Uterine smooth muscle cell (primary cell): ENCODE measurements at places on chromosomes 4 and X. TPM values are rescaled to one million over a fixed set of nuclear protein-coding genes. Genes with fewer than 3 reads are reported as not detected.

AGTR2 gene
- not detected in 2 replicates for total RNA-seq

GAB3 gene
- total RNA-seq = 0.77 and 1.4 TPM in 2 replicates

DTHD1 gene
- total RNA-seq = under 0.01 TPM in 1 of 2 replicates, not detected in the other

DKK2 gene
- 0.25 and 0.33 TPM in 2 replicates for total RNA-seq
